Kidney (tissue), 22 donors: ENCODE measurements at places on chromosomes 5 and 9. TPM values are rescaled to one million over a fixed set of nuclear protein-coding genes. Genes with fewer than 3 reads are reported as not detected.

The CDH6 gene
- 21.8 TPM for polyA plus RNA-seq

The DND1 gene
- 0.41 TPM for polyA plus RNA-seq

The TMEM232 gene
- 4.8 TPM for polyA plus RNA-seq

The PCDHGB2 gene
- not detected for polyA plus RNA-seq

The RNF183 gene
- polyA plus RNA-seq, result 8.1 TPM

The SEMA5A gene
- polyA plus RNA-seq, result 7.9 TPM

The RASEF gene
- 2.2 TPM for polyA plus RNA-seq

The NMUR2 gene
- polyA plus RNA-seq, result 0.30 TPM
